ENCODE measurements at places on chromosomes 6 and 20.

GRCh38 chr6:82013561-82014530 lies 233.7 kb downstream of the IBTK start:
- H3K36me3 ChIP-seq = no peaks in the 10 kb centered on the region
- H3K27ac ChIP-seq = no peak overlapping the region
- peaks cover 12% of the 10 kb centered on the region for H3K4me1 ChIP-seq
- H3K27me3 ChIP-seq = no peaks in the 10 kb centered on the region

GRCh38 chr6:119314885-119315272 lies 34.7 kb downstream of the MAN1A1 start:
- no peak overlapping the region for H3K27ac ChIP-seq
- no peaks in the 10 kb centered on the region for H3K27me3 ChIP-seq
- DNase-seq = no peak

GRCh38 chr6:149560736-149561135 lies 5.4 kb upstream of the GINM1 start:
- H3K36me3 ChIP-seq = no peaks in the 10 kb centered on the region
- DNase-seq = no peak
- no peak overlapping the region for H3K4me3 ChIP-seq
- H3K27ac ChIP-seq = no peak overlapping the region
- H3K27me3 ChIP-seq = no peaks in the 10 kb centered on the region
- H3K4me1 ChIP-seq = no peaks in the 10 kb centered on the region

- no peak overlapping the region for H3K27ac ChIP-seq
- H3K4me1 ChIP-seq = peaks cover 6% of the 10 kb centered on the region
- H3K4me3 ChIP-seq = no peak overlapping the region
- no peaks in the 10 kb centered on the region for H3K36me3 ChIP-seq
Observed at GRCh38 chr20:49814057-49814694, 1.5 kb downstream of the SLC9A8 start.

DNA sequence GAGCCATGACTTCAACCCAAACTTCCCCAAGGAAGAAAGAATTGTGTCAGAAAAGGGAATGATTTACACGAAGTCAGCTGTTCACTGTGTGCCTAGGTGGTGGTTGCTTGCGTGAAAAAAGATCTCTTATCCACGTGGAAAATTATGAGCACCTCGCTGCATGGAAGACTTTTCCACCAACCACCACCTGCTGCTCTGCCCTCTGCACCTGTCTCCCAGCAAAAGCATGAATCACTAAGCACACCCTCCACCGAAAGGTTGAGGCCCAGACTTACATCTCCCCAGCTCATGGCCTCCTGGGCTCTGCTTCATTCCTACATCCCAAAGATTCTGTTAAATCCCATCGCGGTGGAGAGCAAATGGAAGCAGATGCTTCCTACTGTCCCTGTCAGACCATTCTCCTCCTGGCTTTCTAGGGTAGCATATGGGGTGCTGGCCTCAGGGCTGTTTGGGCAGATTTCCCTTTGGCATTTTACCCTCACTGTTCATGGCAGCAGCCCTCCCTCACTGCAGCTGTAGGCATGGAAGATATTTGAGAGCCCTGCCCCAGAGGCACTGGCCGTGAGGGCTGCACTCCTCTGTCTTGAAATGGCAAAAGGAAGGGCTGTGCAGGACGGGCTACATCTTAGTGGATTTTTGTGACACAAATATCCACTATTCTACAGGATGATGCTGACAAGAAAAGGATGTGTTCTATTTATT lies 37.6 kb upstream of the CST5 start:
- H3K4me1 ChIP-seq = no peaks in the 10 kb centered on the region
- H3K4me3 ChIP-seq = no peak overlapping the region
- DNase-seq = no peak
- H3K27me3 ChIP-seq = no peaks in the 10 kb centered on the region
- no peaks in the 10 kb centered on the region for H3K36me3 ChIP-seq

DNA sequence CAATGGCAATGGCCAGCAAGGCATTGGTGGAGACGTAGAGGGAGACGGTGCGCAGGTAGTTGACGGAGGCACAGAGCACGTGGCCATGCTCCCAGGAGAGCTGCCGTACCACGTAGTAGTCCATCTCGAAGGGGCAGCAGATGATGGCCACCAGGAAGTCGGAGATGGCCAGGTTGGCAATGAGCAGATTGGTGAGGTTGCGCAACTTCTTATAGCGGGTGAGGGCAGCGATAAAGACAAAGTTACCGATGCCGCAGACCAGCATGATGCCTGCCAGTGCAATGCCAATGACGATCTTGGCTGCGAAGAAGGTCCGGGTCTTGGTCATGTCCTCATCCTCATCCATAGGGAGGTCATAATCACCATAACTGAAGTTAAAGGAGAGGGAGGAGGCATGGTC lies 2.8 kb downstream of the PROKR2 start:
- no peaks in the 10 kb centered on the region for H3K4me1 ChIP-seq
- H3K27ac ChIP-seq = no peak overlapping the region
- no peaks in the 10 kb centered on the region for H3K27me3 ChIP-seq
- DNase-seq = no peak
- no peaks in the 10 kb centered on the region for H3K36me3 ChIP-seq
- no peak overlapping the region for H3K4me3 ChIP-seq

DNA sequence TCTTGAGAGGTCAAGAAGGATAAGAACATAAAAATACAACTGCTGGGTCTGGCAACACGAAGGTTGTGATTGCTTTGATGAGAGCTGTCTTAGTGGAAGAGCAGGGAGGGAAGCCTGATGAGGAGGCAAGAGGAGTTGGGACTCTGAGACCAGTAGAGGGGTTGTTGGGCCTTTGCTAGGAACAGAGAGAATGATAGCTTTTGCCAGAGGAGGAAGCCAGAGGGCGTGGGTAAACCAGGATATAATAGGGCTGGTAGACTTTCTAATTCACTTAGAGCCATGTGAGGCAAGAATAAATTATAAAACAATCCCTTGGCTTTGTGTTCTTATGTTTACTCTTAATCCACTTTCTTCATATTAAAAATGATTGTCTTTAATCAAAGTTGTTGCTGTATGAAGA lies 78.6 kb downstream of the RCAN2 start:
- no peak overlapping the region for H3K4me3 ChIP-seq
- no peaks in the 10 kb centered on the region for H3K27me3 ChIP-seq
- no peaks in the 10 kb centered on the region for H3K36me3 ChIP-seq
- H3K27ac ChIP-seq = no peak overlapping the region
- H3K4me1 ChIP-seq = peaks cover 4% of the 10 kb centered on the region
